ENCODE measurements at places on chromosomes 1 and 21. TPM values are rescaled to one million over a fixed set of nuclear protein-coding genes. Genes with fewer than 3 reads are reported as not detected.
A peak's percentile ranks its signal among the peaks of the same experiment; 100 is the strongest.

DNA sequence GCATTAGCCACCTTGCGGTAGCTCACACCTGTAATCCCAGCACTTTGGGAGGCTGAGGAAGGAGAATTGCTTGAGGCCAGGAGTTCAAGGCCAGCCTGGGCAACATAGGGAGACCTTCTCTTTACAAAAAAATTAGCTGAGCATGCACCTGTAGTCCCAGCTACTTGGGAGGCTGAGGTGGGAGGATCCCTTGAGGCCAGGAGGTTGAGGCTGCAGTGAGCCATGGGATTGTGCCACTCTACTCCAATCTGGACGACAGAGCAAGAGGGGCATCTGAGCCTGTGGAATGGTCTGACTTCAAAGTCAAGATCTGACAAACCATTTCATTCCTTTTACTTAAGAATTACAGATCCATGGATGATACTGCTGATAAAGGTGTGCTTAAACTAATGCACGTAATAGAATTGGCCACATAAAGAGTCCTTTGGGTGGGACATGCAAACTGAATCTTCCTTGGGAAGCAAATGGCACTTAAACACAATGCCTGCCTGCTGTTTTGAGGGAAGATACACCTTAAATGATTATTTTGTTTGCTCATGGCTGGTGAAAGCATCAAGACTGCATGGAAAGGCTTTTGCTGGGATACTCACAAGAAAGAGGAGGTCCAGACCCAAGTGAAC lies 2.5 kb upstream of the TMEM201 start:
- no peak overlapping the region for H3K4me3 ChIP-seq
- H3K27me3 ChIP-seq, result no peaks in the 10 kb centered on the region
- no peaks in the 10 kb centered on the region for H3K36me3 ChIP-seq
- peak; percentile 54 for DNase-seq
- peaks cover 12% of the 10 kb centered on the region for H3K4me1 ChIP-seq
- H3K27ac ChIP-seq, result no peak overlapping the region

DNA sequence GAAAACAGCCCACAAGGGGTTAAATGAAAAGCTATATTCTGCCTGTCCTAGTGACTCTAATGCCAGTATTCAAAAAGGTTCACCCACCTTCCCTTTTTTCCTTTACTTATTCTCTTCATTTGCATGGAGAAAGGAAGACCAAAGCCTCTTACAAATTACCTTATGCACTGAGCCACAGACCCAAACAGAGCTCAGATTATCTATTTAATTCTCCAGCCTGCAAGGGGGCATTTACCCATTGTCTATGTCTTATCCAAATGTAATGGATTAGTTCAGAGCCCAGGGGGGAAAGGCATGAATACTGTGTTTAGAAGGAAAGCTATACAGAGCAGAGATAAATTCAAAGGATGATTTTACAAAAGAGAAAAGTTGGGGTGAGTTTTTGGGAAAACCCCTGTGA lies 388.5 kb downstream of the OMA1 start:
- H3K4me3 ChIP-seq, result no peak overlapping the region
- H3K27me3 ChIP-seq, result no peaks in the 10 kb centered on the region
- DNase-seq, result no peak
- H3K27ac ChIP-seq, result no peak overlapping the region

GRCh38 chr21:29145852-29146453 lies 15.5 kb downstream of the MAP3K7CL start:
- no peak for DNase-seq
- H3K27me3 ChIP-seq, result no peaks in the 10 kb centered on the region
- peaks cover 13% of the 10 kb centered on the region for H3K36me3 ChIP-seq
- H3K4me1 ChIP-seq, result peaks cover 57% of the 10 kb centered on the region
- peak overlapping the region; percentile 86 for H3K27ac ChIP-seq

DNA sequence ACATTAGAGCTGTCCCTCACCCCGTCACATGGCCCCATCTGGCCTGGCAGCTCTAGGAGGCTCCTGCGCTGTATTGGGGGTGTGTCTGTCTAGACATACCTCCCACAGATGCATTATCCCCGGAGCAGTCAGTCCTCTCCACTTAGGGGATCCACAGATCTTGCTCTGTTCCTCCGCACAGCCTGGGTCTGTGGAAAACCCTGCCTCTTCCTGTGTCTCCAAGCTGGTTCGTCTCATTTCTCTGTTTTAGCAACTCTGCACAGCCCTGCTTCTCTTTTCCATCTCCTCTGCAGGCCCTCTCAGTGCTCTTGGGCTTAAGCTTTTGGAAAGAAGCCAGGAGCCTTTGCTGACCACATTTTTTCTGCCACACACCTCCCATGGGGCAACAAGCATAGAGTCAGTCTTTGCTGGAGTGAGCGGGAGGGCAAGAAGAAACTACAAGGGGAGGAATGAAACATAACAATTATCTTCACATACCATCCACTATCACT lies 241.5 kb downstream of the FOXD2 start:
- H3K4me1 ChIP-seq, result no peaks in the 10 kb centered on the region
- no peaks in the 10 kb centered on the region for H3K27me3 ChIP-seq
- H3K27ac ChIP-seq, result no peak overlapping the region
- H3K36me3 ChIP-seq, result no peaks in the 10 kb centered on the region

Gene AMY1A
- total RNA-seq, result not detected

Gene S100A1
- 0.29 TPM for total RNA-seq

Gene A3GALT2
- under 0.01 TPM for total RNA-seq

Measured in osteoblast (primary cell).